Adrenal gland (tissue), 19 donors: ENCODE measurements at places on chromosomes 6 and 20.

DNA sequence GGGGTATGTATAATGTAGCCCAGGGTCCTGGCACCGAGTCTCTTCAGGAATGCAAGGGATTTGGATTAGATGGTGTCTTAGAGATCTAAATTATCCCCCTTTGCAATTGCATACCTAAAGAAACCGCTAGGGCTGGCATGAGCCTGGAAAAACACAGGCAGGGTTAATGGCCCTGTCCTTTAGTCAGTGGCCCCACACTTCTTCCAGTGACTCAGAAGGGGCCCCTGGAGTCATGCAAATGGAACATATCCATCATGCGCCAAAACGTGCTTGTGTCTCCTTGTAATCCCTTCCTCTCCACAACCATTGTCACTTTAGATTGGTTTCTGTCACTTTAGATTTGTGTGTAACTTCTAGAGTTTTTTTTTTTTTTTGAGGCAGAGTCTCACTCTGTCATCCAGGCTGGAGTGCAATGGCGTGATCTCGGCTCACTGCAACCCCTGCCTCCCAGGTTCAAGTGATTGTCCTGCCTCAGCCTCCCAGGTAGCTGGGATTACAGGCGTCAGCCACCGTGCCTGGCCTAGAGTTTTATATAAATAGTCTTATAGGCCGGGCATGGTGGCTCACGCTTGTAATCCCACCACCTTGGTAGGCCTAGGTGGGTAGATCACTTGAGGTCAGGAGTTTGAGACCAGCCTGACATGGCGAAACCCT is 8.7 kb upstream of the MYBL2 start:
- peak; percentile 29 for DNase-seq

DNA sequence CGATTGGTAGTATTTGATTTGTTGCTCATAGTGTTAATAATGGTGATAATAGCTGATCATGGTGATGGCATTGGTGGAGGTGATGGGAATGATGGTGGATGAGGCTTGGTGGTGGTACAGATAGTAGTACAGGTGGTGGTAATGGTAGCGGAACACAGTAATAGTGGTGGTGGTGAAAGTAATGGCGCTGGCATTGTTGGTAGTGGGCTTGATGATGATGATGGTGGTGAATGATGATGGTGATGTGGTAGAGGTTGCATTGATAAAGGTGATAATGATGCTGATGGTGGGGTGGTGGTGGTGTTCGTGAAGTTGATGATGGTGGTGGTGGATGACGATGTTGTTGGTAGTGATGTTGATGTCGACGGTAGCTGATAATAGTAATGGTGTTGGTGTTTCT is 24.6 kb upstream of the CLIC5 start:
- DNase-seq: no peak

- no peak for DNase-seq
These were observed 354.5 kb upstream of the SYNCRIP start for GRCh38 chr6:85997206-85997605.

GRCh38 chr20:7984192-7984591 is 35.4 kb downstream of the TMX4 start:
- DNase-seq: no peak

DNA sequence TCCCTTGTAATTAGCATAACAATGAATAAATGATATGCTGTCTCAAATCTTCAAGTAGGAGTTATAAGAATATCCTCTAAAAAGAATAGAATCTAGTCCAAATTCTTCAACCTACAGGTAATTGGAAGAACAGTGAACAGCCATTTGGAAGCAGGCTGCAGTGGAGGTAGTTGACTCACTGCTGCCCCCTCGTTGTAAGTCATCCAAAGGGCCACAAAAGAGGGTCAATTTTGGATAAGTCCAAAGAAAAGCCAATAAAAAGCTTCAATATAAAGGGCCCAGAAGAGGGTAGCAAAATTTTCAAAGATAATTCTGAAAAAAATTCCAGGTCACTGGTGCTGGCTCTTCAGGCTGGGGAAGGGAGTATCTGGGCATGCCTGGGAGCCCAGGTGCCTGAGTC is 60.8 kb upstream of the SSTR4 start:
- DNase-seq: no peak

DNA sequence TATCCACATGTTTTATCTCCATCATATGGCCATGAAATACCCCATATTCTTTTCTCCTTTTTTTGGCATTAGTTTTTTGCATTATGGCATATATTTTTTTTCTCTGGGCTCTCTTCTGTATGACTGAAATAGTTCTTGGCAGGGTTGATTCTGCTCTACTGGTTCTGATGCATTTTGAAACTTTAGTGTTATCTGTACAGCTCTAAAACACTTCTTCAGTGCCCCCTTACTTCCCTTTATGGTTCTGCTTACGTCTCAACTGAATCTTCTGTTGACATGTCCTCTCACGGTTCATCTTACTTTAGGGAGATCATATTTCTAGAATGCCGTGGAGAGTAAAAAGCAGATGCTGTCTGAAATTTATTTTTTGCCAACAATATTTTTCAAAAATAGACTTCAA is 23.2 kb upstream of the TXNDC5 start:
- DNase-seq: no peak

- no peak for DNase-seq
These were observed 807.4 kb upstream of the CITED2 start for GRCh38 chr6:140181876-140182275.

- no peak for DNase-seq
These were observed 123.7 kb downstream of the CCDC170 start for GRCh38 chr6:151617539-151617938.

DNA sequence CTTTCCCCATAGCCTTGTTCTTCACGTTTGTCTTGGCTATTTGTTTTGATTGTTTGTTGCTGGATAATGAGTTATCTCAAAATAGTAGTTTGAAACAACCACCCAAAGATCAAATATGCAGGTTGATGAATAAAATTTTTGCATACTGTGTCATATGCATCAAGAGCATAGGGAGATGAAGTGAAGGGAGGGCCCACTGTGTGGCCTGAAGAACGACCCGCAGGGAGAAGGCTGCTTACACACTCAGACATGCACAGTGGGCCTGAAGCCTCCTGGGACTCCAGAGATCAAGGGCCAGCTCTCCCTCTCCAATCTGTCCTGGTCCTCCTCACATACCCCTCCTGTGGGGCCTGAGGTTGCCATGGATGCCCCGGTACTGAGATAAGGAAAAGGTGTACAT is 16.2 kb upstream of the TREM2 start:
- DNase-seq: no peak

DNA sequence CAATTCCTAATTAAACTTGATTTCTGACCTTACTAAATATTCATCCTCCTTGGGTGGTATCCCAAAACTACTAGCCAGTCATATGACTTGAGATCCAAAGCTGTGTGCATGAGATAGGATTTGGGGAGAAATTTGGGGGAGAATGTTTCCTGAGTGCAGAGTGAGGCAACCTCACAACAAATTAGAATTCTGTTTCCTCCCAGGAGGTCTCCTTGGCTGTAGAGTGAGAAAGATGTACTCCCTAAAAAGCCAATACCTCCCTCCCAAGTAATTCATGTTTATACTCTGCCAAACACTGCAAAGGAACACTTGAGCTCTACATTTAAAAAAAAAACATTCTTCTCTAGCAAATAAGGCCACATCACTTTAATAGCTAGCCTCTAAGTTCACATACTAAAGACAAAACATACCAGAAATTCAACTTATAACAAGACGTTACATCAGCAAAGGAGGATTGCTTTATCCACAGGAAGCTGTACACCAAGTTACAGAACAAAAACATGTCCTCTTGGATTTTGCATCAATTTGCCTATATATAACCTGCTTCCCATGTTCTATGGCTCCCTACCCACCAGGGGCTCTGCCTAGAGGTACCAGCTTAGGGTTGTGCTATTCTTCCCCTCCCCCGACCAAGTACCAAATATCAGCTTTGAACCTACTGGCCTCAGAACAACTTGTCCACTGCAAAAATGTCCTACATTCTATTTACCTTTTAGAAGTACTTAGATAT is 15.4 kb upstream of the TMEM30A start:
- DNase-seq: no peak

DNA sequence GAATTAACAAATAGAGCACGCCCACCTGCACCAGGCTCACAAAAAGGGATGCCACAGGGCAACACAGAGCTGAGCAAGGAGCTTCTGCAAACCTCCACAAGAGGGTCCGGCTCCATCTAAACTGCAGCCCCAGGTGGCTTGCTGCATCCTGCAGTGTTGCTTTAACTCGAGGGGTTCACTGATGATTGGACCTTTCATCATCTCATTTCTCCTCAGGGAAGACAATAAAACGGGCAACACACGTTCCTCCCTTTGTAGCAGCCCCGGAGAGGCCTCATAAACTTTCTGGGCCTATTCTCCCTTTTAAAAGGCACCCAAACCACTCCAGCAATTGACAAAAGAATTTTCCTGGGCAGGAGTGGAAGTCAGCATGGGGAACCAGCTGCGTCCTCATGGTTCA is 161.5 kb upstream of the CDH4 start:
- no peak for DNase-seq

DNA sequence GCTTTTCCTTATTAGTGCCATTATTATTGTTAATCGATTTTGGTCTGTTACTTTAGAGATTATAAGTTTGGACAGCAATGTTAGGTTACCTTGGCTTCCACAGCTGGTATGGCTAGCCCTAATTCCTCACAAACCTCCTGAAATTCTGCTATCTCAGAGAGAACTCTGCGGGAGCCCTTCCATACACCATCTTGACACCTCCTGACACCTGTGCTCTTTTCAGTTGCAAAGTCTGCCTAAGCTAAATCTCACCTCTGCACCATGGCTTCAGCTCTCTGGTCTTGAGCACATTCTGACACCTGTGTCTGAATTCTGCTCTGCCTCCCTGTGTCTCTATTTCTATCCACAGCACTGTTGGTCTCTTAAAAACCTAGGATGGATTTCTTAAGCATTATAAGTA is 106.5 kb downstream of the DCDC2 start:
- no peak for DNase-seq

DNA sequence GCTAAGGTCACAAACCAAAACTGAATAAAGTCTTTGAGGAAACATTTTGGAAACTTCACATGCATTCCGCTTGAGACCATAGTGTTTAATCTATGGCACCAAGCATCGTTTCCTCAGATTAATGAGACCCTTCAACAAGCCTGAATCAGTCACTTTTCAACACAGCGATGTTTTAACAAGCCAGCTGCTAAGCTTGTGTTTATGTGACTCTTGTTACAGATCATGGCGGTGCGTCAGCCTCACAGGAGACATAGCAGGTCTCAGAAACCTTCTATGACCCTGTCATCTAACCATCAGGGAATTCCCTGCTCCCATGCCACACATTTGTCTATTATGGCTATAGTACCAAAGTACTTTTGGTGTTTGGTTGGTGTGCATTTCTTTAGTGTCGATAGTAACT is 57.2 kb downstream of the MTFR2 start:
- no peak for DNase-seq

DNA sequence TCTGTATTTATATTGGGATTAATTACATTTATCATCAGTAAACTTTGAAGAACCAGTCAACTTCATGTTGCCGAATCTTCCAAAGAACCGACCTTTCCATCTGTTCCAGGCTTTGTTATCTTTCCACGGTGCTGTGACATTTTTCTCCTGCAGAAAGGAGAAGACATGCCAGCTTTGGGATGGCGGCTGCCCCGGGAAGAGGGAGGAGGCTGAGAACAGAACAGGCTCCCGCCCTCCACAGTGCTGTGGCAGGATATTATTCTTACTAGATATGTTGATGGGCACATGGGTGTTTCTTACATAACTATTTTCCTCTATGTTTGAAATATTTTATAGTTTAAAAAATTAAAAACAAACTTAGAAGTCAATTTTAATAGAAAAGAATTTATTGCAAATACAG is 44.9 kb downstream of the GINS1 start:
- no peak for DNase-seq

DNA sequence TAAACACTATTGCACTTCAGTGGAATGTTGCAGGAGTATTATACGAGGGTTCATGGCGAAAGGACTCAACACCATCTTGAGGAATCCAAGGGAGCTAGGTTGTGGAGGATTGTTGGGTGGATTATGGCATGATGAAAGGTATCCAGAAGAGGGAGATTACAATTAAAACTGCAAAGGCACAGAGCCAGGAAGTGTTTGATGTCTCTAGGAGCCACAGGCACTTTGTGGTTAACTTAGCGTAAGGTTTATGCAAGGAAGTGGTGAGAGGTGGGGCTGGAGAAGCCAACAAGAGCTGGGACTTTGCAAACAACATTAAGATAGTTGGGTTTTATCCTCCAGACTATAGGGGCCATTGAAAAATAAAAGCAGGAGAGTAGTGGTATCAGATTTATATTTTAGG is 86.6 kb upstream of the TPD52L1 start:
- DNase-seq: no peak

GRCh38 chr20:18645851-18646250 is 58.0 kb downstream of the DTD1 start:
- no peak for DNase-seq

DNA sequence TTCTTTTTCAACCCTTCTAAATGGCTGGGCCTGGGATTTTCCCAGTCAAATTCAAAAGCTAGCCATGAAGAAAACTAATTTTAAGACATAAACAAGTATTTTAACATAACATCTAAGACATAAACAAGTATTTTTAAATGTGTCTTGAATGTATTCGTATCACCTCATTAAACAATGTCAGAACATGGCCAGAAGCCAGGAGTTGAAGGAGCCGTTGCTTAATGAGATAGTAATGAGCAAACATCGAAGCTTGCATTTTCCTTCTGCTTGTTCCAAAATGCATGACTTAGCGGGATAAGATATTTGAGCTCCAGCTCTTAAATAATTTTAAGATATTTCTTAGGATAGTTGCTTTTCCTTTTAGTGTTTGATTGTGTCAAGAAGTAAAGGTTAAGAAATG is 4.2 kb upstream of the RNF182 start:
- no peak for DNase-seq

- DNase-seq: no peak
These were observed 216.2 kb downstream of the RIMS1 start for GRCh38 chr6:72102561-72102960.

DNA sequence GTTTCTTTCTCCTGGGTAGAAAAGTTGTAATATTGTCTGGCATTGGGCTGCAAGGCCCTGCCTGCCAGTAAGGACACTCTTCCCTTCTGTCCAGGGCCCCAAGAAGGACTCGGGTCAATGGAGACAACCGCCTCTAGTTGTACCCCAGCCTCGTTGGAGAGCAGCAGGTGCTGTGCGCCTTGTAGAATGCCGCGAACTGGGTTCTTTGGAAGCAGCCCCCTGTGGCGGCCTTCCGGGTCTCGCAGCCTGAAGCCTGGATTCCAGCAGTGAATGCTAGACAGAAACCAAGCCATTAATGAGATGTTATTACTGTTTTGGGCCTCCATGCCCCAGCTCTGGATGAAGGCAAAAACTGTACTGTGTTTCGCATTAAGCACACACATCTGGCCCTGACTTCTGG is 37.0 kb downstream of the PLCG1 start:
- DNase-seq: peak; percentile 22

GRCh38 chr6:127900935-127901334 is at the start of gene THEMIS:
Gene THEMIS, minus strand, starts transcription at chr6:127901058. Its CDS starts 126 bp downstream, at chr6:127900932.
- DNase-seq: no peak

- DNase-seq: no peak
These were observed 50.1 kb downstream of the HDDC2 start for GRCh38 chr6:125251516-125252220.
